ENCODE measurements at places on chromosomes 12 and 14.

DNA sequence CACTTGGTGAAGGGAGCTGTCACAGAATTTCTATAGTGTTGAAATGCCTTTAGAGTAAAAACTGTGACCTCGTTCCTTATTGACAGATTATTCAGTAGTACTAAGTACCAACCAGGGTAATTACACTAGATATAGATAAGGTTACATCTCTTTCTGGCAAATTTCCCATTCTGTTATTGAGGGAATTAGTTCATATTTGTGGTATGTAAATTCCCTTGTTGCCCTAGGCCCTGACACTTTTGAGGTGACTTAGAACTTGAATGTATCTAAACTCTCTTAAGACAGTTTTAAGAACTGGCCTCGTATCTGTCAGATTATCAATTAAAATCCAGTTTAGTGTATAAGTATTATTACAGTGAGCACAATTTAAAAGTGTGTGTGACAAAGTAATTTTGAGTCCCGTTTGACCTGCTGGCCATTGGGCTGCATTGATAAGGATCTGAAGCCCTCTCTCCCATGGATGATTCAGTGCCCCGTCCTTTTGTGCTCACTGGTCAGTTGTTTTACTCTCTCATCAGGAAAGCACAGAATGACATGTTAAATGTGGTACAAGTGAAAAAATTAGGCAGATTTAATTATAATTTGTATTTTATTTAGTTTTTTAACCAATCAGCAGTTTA lies 123.2 kb downstream of the GPR135 start:
- no peak for DNase-seq

GRCh38 chr14:65277580-65278270 lies 134.8 kb upstream of the FUT8 start:
- no peak for DNase-seq

DNA sequence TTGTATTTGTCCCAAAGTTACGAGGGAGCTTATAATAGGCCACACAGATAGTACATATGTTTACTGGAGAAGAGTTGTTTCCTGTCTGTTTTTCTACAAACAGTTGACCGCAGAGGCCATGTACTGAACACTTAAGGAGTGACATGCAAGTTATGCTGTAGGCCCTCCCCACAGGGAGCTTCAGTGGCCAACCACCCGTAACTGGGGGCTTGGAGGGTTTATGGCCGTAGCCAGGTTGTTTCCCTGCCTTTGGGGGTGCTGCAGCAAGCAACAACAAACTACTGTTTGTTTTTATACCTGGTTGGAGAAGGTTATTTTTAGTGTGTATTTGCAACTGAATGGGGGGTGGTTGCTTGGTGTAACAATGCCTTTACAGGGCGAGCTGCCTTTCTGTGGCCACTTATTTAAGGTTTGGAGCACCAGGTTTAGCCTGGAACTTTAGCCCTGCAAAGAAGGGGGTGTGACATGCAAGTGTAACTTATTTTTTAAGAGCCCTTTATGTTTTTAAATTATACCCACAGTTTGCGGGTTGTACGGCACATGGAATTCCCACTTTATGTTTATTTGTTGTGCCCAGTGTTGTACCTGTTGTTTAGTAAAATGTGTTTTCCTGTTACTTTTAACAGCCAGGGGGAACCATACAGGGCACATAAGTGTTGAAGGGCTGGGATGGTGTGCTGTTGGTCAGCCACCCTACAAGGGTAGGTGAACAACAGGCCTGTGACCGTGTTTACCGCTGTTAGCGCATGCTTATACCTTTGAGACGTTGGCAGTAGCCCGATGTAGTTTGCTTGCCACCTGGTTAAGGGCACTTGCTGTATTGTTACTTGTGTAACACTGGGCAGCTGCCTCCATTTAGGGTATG lies 29.9 kb upstream of the G2E3 start:
- DNase-seq, result no peak

- DNase-seq, result no peak
These were observed 157.4 kb downstream of the KIF26A start for GRCh38 chr14:104295681-104296387.

GRCh38 chr14:33839193-33840076 lies 111.4 kb downstream of the EGLN3 start:
- peak; percentile 62 for DNase-seq

GRCh38 chr14:99001241-99001640 lies 270.8 kb downstream of the BCL11B start:
- no peak for DNase-seq

- no peak for DNase-seq
These were observed 745.5 kb downstream of the TMTC2 start for GRCh38 chr12:83432176-83432719.

GRCh38 chr14:70597731-70598130 lies 2.7 kb downstream of the MED6 start:
- DNase-seq, result no peak

- DNase-seq, result no peak
These were observed 175.1 kb upstream of the GZMB start for GRCh38 chr14:24809135-24809534.

- no peak for DNase-seq
These were observed 364.1 kb upstream of the SFSWAP start for GRCh38 chr12:131346555-131347344.

DNA sequence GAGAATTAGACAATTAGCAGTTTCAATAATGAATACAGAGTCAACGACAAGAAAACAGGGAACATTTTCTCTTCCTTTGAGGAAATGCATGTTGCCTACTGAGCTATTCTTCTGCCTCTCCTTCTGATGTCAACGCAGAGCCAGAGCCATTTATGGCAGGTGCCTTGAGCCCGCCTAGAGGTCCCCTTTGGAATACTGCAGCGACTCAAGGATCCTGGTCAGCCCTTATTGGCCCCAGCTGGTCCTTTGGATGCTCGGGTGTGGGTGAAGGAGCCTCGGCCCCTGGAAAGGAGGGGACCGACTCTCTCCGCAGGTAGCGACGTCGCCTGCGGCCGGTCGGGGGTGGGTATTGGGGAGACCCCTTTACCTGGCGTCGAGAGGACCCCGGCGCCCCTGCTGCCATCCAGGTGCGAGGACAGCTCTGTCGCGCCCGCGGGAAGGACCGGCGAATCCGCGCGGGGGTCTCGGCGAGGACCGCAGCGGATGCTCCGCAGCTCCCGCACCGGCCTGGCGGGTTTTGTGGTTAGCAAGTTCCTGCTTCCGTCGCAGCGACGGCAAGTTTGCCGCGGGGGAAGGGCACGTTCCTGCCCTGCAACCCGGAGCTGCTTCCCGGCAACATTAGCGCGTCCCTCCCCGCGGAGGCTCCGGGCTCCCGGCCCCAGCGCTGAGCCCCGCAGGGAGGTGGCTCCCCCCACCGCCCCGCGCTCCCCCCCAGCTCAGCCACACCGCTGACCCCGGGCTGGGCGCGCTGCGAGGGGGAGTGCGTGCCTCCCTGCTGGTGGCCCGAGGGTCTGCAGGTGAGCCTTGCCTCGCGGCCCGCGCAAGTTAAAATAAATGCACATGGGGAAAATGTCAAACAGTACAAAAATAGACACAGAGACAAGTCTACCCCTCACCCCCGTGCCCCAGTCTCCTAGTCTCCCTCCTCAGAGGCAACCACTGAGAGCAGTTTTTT lies at the start of gene MANSC1:
Gene MANSC1, minus strand, starts transcription at position 532 of the 955 bp plus-strand sequence. CDS start 6,928 bp downstream, outside the sequence.
- DNase-seq, result peak; percentile 34

GRCh38 chr14:61535032-61535431 lies 160.3 kb upstream of the HIF1A start:
- no peak for DNase-seq

DNA sequence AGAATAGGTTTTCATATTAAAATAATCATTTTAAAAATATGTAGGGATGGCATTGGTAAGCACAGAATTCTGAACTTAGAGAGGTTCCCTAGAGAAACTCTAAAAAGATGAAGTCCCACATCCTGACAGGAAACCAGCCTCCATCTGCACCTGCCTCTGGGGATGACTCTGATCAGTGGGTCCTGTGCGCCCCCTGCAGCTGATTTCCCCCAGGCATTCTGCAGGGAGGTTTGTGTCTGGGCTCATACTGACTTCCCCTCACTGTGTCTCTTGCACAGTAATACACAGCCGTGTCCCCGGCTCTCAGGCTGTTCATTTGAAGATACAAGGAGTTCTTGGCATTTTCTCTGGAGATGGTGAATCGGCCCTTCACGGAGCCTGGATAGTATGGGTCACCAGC lies 602.9 kb downstream of the TMEM121 start:
- DNase-seq, result no peak

- DNase-seq, result no peak
These were observed 136.0 kb downstream of the ADGRD1 start for GRCh38 chr12:131089531-131090273.

- no peak for DNase-seq
These were observed 111.9 kb downstream of the PIK3C2G start for GRCh38 chr12:18373181-18373580.

- DNase-seq, result no peak
These were observed 56.4 kb downstream of the TESC start for GRCh38 chr12:117042862-117043261.

GRCh38 chr12:115004470-115005146 lies 320.6 kb upstream of the TBX3 start:
- DNase-seq, result no peak
